Activated CD4-positive, alpha-beta T cell treated with anti-CD3 and anti-CD28 coated beads, Interleukin-2, amount 10 ng/mL, durations not matched to agents 24 days and 14 days (primary cell): ENCODE measurements at places on chromosomes 11 and 22. TPM values are rescaled to one million over a fixed set of nuclear protein-coding genes. Genes with fewer than 3 reads are reported as not detected.
A peak's percentile ranks its signal among the peaks of the same experiment; 100 is the strongest.

The IL17RA gene
- total RNA-seq = 18.4 and 19.8 TPM in 2 replicates

GRCh38 chr11:111697933-111698371, 68.2 kb downstream of the PPP2R1B start:
- DNase-seq = no peak

GRCh38 chr11:86106916-86107315, 38.0 kb upstream of the PICALM start:
- DNase-seq = no peak

GRCh38 chr11:72613977-72614376, 60.2 kb downstream of the PDE2A start:
- no peak for DNase-seq

DNA sequence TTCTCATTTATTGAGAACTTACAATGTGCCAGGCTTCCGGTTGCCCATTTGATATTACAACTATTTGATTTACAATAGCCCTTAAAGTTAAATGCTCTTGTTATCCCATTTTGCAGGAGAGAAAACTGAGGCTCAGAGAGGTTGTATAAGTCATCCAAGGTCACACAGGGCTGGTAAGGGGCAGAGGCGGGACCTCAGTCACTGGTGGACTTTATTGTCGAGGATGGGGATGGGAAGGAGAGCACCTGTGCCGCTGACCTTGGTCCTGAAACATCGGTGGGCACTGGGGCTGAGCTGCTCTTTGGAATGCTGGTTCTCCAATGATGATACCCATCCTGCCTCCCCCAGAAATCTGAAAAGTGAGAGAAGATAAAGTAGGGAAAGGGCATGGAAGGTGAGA, 265.4 kb downstream of the MIAT start:
- peak; percentile 57 for DNase-seq

DNA sequence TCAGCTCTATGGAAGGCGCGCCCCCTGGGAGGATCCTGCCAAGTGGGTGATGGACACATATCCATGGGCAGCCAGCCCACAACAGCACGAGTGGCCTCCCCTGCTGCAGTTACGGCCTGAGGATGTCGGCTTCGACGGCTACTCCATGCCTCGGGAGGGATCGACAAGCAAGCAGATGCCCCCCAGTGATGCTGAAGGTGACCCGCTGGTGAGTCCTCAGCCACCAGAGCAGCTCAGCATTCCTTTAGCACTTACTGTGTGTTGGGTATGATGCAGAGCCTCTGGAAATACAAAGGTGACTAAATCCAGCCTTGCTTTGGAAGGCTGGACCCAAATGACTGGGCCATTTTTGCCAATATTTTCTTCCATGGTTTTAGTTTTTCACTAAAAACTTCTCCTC, 45.7 kb downstream of the DBX1 start:
- no peak for DNase-seq

- no peak for DNase-seq
Measured at GRCh38 chr22:29992341-29993275, 87.7 kb upstream of the HORMAD2 start.

DNA sequence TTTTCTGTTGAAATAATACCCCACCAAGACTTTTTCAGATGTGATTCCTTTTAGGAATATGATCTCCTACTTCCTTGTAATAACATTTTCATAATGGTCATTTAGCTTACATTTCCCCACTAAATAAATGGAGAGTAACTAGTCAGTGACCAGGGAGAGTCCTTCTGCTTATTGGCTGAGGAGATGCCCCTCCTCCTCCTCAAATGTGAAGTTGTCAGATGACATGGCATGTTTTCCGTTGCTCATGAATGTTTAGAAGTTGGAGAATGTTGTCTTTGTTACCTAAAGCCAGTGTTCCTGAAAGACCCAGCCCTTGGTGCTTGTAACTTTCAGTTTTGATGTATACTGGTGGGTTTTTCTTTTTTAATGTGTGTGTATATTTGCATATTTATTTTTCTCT, 38.2 kb downstream of the CSRP3 start:
- no peak for DNase-seq

- DNase-seq = no peak
Measured at GRCh38 chr11:131827430-131827829, 457.0 kb downstream of the NTM start.
